ENCODE measurements at places on chromosomes 4 and X.

DNA sequence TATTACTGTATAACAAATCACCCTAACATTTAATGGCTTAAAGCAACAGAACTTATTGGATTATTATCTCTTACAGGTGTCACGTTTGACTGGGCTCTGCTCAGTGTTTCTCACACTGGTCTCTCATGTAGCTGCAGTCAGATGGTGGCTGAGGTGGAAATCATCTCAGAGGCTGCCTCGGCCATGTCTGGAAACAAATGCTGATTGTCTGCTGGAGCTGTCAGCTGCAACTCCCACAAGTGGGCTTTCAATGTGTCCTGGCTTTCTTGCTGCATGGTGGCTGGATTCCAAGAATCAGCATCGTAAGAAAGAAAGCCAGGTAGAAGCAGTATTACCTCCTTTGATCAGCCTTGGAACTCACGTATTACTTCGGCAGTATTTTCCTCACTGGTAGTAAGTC, 277.6 kb downstream of the SPANXN1 start:
- DNase-seq: no peak

DNA sequence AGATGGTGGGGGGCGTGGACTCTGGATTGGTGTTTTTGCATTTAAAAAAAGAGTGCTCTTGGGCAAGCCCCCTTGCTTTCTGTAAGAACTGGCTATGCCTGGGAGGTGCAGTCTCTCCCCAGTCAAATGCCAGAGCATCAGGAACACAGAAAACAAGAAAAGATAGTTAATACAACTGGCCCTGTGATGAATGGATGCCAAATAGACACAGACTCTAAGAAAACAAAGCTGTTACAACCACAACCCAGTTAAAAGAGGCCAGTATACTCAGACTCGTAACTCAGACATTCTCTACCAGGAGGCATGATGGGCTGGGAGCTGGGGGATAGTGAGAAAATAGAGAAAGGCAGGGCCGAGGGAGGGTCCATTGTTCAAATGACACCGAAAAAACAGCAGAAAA, 32.5 kb upstream of the C1QTNF7 start:
- DNase-seq: no peak

GRCh38 chr4:8276358-8277240, 7.0 kb downstream of the HTRA3 start:
- peak; percentile 79 for DNase-seq

GRCh38 chr4:69760455-69760854, at the start of gene SULT1B1:
Gene SULT1B1, minus strand, starts transcription at chr4:69760620. Its CDS starts 5,403 bp downstream, at chr4:69755217.
- DNase-seq: no peak

GRCh38 chrX:97268182-97268680, 384.5 kb downstream of the RPA4 start:
- DNase-seq: no peak
